Stimulated activated CD8-positive, alpha-beta memory T cell treated with anti-CD3 and anti-CD28 coated beads, Interleukin-7, amount 100 ng/mL, for 1 hour (primary cell): ENCODE measurements at places on chromosomes 11 and 22.

DNA sequence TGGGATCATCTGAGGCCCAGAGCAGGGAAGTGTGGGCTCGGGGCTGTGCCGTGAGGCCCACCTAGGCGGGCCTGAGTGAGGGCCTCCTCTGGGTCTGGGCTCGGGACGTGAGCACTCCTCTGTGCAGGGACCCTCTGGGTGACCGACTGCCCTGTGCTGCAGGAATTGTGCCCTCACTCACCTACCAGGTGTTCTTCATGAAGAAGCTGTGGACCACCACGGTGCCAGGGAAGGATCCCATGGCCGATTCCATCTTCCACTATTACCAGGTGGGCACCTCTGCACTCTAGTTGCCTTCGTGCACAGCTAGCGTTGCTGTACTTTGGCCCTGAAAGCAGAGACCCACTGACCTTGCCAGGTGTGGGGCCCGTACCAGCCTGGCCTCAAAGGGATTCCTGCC lies 80.5 kb downstream of the MYO7A start:
- no peak for DNase-seq

GRCh38 chr11:66545701-66546367 lies at the start of gene ZDHHC24:
ZDHHC24 (minus strand) TSS chr11:66546048; CDS start chr11:66546003, 45 bp downstream.
- DNase-seq = peak; percentile 63

GRCh38 chr11:69832561-69833413 lies 13.6 kb upstream of the FGF3 start:
- DNase-seq = no peak

DNA sequence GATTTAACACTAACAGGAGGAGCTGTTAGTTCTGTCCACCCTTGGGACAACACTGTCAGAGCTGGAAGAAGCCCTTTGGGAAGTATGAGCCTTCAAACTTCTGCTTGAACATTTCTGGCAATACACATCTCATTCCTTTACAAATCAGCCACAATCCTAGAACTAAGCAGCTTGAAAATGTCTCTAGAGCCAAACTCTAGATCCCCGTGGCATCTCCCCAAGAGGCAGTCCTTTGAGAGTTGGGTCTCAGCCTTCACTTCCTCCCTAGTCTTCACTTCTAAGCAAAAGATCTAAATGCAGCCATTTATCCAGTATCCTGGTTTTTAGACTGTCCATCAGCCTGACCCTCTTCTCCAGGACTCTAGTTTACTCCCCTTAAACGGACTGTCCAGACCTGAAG lies 26.9 kb downstream of the ARFGAP2 start:
- no peak for DNase-seq

DNA sequence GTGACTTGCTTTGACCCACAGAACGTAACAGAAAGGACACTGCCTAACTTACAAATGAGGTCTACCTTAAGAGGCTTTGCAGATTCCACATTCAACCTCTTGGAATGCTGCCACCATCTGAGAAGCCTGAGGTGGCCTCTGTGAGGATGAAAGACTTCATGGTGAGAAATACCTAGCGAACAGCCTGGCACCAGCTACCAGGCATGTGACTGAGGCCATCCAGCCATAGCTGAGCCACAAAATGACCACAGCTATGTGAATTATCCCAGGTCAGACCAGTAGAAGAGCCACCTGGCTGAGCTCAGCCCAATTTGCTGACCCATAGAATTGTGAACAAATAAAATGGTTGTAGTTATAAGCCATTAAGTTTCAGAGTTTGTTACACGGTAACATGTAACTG lies 37.5 kb downstream of the PPARA start:
- DNase-seq = no peak

- DNase-seq = no peak
Observed at GRCh38 chr11:43952401-43953342, 10.2 kb downstream of the C11orf96 start.

DNA sequence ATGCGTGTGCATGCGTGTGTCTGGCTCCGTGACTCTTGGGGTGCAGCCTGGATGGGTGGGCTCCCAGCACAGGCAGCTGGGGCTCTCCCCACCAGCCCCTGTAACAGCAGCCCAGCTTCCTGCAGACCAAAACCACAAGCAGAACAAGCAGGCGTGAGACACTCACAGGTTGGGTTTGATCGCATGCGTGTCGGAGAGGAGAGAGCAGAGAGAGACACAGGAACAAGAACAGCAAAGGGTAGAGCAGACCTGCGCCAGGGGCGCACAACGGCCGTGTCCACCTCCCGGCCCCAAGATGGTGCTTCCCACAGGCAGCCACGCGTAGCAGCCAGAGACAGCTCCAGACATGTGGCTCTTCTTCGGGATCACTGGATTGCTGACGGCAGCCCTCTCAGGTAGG lies at the start of gene CD6:
Gene CD6, plus strand, starts transcription at position 161 of the 400 bp plus-strand sequence. Its CDS starts 186 bp downstream, at position 347.
- no peak for DNase-seq

DNA sequence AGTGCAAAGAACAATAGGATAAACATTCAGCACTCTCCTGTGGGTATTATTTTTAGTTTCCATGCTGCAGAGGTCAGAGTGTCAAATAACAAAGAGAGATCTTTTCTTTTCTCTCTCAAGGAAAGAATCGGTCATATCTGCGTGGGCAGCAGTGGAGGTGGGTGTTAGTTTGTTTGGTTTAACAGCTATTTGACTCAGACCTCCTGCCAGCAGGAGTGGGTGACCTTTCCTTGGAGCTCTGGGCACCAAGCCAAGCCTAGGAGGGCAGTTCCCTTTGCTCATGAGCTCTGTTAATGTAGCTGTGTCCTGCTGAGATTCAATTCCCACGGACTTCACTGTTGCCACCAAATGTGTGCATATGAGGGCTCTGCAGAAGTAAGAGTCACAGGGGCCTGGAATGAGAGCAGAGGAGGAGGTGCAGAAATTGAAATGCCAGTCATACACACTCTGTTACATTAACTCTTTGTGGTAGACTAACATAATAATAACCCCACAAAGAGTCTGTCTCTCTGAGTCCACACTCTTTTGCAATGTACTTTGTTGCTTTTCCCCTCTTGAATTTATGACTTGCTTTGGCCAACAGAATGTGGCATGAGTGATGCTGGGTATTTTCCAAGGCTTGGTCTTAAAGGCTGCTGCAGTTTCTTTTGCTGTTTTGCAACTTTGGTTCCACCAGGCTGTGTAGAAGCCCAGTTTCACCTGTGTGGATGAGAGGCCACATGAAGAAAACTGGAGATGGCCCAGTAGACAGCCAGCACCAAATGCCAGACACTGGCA lies 76.0 kb upstream of the GRK3 start:
- DNase-seq = no peak

DNA sequence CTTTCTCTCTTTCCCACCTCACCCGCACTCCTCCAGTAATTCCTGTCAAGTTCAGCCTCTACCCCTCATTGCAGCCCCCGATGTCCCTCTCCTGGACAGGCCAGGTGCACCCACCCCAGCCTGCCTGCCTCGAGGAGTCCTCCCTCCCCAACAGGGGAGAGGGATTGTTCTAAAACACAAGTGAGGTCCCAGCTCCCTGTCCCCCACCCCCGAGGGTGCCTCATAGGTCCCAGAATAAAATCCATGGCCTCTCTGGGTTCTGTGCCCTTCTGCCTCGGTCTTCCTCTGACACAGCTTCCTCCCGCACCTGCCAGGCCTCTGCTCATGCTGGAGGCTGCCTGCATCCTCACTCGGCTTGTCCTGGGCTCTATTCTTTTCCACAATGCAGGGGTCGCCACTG lies 720.1 kb downstream of the BRD1 start:
- DNase-seq = no peak

GRCh38 chr22:37609240-37610152 lies 862 bp downstream of the GGA1 start:
- no peak for DNase-seq

DNA sequence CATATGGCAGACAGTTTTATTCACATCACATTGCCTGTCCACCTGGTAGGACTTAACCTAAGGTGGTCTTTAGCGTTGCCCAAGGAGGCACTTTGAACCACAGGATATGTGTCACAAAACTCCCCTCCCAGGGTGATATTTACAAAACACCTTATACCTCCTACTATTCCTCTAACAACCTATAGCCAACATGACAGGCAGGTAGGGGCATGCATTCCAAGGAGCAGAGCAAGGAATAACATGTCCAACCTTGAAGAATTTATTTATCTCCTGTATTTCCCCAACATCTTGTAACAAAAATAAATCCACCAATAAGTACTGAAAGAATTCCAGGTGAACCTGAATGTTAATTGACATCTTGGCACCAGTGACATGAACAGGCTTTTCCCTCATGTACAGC lies 60.5 kb downstream of the SVIP start:
- no peak for DNase-seq

DNA sequence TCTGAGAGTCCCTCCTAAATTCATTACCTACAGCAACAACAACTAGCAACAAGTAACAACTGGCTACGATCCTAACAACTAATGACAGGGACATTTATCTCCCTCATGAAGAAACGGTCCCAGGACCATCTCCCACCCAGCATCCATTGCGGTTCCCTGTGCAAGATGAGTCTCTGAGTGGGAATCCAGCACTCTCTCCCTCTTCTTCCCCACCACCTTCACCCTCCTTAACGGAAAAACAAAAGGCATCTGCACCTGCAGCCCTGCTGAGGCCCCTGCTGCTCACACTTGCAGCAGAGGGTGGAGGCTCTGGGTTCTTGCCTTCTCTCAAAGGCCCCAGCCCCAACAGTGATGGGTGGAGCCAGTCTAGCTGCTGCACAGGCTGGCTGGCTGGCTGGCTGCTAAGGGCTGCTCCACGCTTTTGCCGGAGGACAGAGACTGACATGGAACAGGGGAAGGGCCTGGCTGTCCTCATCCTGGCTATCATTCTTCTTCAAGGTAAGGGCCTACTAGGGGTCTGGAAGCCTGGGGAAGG lies at the start of gene CD3G:
Gene CD3G, plus strand, starts transcription at position 364 of the 535 bp plus-strand sequence. Its CDS starts 80 bp downstream, at position 444.
- DNase-seq = peak; percentile 42

GRCh38 chr11:27545946-27546345 lies 39.4 kb upstream of the LIN7C start:
- no peak for DNase-seq

DNA sequence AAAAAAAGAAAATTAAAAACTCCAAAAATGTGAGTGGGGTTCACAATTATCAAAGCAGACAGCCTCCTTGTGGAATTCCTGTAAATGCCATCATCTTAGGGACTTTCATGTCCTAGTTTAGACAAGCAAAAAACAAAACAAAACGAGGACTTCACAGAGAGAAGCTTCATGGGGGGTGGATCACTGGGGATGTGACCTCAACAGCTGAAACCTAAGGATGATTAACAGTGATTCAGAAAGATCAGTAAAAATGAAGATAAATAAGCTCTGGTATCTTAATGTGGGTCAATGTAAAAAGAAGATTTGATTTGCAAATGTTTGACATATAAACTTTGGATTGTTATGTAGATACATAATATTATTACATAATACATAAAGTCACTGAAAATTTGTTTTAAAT lies 8.1 kb upstream of the OR10W1 start:
- DNase-seq = no peak

- DNase-seq = no peak
Observed at GRCh38 chr11:101960231-101960630, 43.9 kb upstream of the ANGPTL5 start.

- DNase-seq = no peak
Observed at GRCh38 chr11:13271060-13271693, 6.4 kb upstream of the BMAL1 start.

- DNase-seq = no peak
Observed at GRCh38 chr11:33027846-33028536, 11.4 kb upstream of the TCP11L1 start.

- no peak for DNase-seq
Observed at GRCh38 chr11:61711498-61711897, 31.3 kb downstream of the DAGLA start.

- DNase-seq = no peak
Observed at GRCh38 chr11:88415495-88415894, 78.0 kb upstream of the CTSC start.

DNA sequence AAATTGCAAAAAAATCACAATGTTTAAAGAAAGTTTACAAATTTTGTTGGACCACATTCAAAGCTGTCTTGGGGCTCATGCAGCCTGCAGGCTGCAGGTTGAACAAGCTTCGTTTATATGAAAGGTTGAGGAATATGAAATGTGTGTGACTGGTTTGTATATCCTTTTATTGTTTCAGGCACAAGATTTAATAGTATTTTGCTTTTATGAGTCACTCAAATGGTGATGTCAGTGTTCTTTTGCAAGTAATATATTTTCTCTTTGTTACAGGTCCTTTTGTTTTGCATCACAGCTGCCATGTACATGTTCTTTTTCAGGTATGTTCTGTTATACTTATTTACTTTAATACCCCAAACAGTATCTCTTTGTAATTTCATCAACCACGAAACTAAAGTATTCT lies 198.6 kb downstream of the TMEM135 start:
- no peak for DNase-seq

GRCh38 chr11:121740902-121741301 lies 288.1 kb upstream of the SORL1-AS1 start:
- DNase-seq = no peak

DNA sequence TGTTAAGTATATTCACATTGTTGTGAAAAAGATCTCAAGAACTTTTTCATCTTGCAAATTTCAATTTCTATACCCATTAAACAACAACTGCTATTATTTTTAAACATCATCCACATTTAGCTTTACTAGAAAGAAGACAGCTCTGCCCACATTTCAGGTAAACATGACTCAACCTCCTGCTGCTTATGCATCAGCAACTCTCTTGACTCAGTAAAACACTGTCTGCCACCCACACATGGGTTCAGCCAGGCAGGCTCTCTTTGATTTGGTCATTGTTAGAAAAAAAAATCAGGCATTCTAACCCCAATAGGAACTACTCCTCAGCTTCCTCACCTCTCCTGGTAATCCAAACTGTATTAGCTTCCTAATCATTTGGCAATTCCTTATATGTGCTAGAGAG lies 5.1 kb upstream of the ENDOD1 start:
- DNase-seq = no peak

GRCh38 chr11:64146036-64146955 lies 19.6 kb downstream of the MACROD1 start:
- DNase-seq = peak; percentile 29

- DNase-seq = no peak
Observed at GRCh38 chr22:27662359-27663301, 138.9 kb downstream of the MN1 start.

DNA sequence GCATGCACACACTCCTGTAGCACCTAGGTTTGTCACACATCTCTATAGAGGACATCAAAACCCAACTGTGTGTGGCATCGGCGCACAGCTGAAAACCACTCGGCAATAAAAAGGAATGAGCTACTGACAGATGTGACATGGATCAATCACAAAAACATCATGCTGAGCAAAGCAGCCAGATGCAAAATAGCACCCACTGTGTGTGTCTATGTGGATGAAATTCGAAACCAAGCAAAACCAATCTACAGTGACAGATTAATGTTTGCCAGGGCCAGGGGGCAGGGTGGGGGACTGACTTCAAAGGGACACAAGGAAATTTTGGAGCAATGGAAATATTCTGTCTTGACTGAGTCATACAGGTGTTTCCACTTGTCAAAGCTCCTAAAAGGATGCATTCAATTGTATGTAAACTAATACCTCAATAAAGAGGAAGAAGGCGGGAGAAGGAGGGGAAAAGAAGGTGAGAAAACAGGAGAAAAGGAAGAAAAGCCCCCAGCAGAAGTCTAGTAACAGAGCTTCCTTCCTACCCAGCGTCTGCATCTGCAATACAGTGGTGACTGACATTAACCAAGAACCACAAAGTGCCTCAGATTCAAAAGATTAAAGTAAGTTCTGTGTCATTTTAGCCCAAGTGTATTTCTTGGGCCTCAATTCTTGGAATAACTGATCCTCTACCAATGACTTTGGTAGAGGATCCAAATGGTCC lies 49.8 kb downstream of the PACSIN2 start:
- DNase-seq = no peak

- DNase-seq = no peak
Observed at GRCh38 chr22:17117890-17118289, 3.3 kb downstream of the TMEM121B start.
